ENCODE measurements at places on chromosomes 6 and 20. TPM values are rescaled to one million over a fixed set of nuclear protein-coding genes. Genes with fewer than 3 reads are reported as not detected.

- no peaks in the 10 kb centered on the region for H3K27me3 ChIP-seq
- no peaks in the 10 kb centered on the region for H3K4me1 ChIP-seq
- H3K36me3 ChIP-seq: no peaks in the 10 kb centered on the region
- DNase-seq: no peak
- H3K4me3 ChIP-seq: no peak overlapping the region
Measured at GRCh38 chr6:38730140-38730862, 15.2 kb downstream of the DNAH8 start.

DNA sequence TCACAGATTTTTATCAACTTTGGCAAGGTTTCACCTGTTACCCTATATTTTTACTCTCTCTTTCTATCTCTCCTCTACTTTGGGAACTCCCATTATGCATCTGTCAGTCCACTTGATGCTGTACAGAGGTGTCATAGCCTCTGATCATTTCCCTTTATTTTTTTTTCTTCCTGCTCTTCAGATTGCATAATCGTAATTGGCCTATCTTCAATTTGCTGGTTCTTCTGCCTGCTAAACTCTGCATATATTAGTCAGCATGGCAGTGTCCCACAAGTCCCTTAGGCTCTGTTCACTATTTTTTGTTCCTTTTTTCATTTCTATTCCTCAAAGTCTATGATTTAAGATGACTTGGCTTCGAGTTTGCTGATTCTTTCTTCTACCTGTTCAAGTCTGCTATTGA lies 44.7 kb upstream of the MICB start:
- H3K36me3 ChIP-seq: no peaks in the 10 kb centered on the region
- no peak for DNase-seq
- no peaks in the 10 kb centered on the region for H3K27me3 ChIP-seq
- no peak overlapping the region for H3K27ac ChIP-seq
- H3K4me3 ChIP-seq: no peak overlapping the region

GRCh38 chr6:43720999-43721398 lies 33.4 kb upstream of the MRPS18A start:
- no peak overlapping the region for H3K27ac ChIP-seq
- no peaks in the 10 kb centered on the region for H3K4me1 ChIP-seq
- H3K27me3 ChIP-seq: no peaks in the 10 kb centered on the region
- no peak for DNase-seq
- no peaks in the 10 kb centered on the region for H3K36me3 ChIP-seq

DNA sequence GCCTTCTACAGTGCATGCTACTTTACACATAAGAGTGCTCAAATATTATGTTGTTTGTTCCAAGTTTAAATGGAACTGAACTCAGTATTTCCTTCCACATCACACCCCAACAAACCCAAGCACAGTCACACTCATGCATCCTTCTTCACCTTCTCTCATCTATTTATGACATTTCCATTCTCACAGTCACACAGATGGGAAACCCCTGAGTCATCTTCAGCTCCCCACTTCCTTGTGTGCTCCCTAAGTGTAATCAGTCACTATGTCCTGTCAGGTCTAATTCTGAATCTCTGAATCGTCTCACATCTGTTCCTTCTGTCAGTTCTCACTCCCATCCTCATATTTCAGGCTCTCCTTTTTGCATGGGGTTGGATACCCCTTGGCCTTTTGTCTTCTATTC lies 96.0 kb downstream of the RIMS1 start:
- no peak overlapping the region for H3K27ac ChIP-seq
- no peak for DNase-seq
- H3K4me1 ChIP-seq: no peaks in the 10 kb centered on the region
- no peak overlapping the region for H3K4me3 ChIP-seq
- H3K27me3 ChIP-seq: no peaks in the 10 kb centered on the region
- H3K36me3 ChIP-seq: no peaks in the 10 kb centered on the region

- no peak overlapping the region for H3K4me3 ChIP-seq
- no peak for DNase-seq
- H3K27ac ChIP-seq: no peak overlapping the region
- H3K36me3 ChIP-seq: no peaks in the 10 kb centered on the region
Measured at GRCh38 chr6:102389994-102390393, 996.5 kb downstream of the GRIK2 start.

GRCh38 chr20:34794006-34794585 lies 31.4 kb downstream of the NCOA6 start:
- H3K4me3 ChIP-seq: no peak overlapping the region
- H3K27me3 ChIP-seq: no peaks in the 10 kb centered on the region
- peaks cover 6% of the 10 kb centered on the region for H3K36me3 ChIP-seq
- no peak for DNase-seq

- no peaks in the 10 kb centered on the region for H3K27me3 ChIP-seq
- H3K4me3 ChIP-seq: no peak overlapping the region
- H3K27ac ChIP-seq: peak overlapping the region; percentile 22
- no peak for DNase-seq
Measured at GRCh38 chr6:154754152-154754551, 20.9 kb downstream of the SCAF8 start.

GRCh38 chr20:63068711-63069367 lies 62.1 kb upstream of the BHLHE23 start:
- peak; percentile 41 for DNase-seq
- H3K27me3 ChIP-seq: no peaks in the 10 kb centered on the region
- no peak overlapping the region for H3K27ac ChIP-seq
- no peaks in the 10 kb centered on the region for H3K4me1 ChIP-seq
- no peak overlapping the region for H3K4me3 ChIP-seq

- peaks cover 46% of the 10 kb centered on the region for H3K4me1 ChIP-seq
- peak overlapping the region; percentile 72 for H3K4me3 ChIP-seq
- DNase-seq: no peak
Measured at GRCh38 chr20:32205843-32206759, 1.4 kb downstream of the PLAGL2 start.

DNA sequence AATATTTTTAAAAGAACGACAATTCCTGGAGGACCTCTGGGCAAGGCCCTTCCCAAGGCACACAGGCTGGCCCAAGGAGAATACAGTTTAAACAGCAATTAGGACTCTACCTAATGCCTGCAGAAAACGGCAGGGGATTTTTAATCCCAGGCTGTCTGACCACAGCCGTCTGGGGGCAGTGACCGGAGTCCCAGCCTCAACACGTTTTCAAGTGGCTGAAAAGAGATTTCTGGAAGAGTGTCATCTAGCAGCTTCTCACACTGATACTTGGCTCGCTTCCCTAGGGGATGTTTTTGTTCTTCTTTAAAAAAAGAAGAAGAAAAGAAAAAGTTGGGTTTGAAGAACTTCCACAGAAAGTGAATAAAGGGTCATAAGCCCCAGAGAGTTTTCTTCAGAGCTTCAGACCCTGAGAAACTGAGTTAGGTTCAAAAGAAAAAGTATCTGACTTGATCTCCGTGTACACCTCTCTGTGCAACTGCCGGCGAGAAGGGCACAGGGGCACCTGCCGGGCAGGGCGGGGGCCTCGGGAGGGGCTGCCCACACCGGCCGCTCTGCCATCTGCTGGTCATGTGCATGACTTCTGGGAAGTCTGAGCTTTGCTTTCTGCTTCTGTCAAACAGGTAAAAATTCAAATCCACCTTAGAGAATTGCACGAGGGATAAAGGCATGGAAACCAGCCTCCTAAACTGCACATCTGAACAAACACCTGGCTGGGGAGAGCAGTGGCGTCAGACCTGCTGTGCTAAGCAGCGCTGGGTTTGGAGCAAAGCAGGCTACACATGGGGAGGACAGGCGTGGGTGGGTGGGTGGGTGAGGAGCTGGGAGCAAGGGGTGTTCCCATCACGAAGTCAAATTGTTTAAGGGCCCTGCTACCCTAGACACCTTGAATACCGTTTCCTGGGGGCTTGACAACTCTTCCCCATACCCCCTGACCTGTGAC lies 33.0 kb downstream of the RRBP1 start:
- no peak overlapping the region for H3K27ac ChIP-seq
- peak; percentile 49 for DNase-seq
- H3K4me3 ChIP-seq: no peak overlapping the region
- peaks cover 10% of the 10 kb centered on the region for H3K36me3 ChIP-seq
- no peaks in the 10 kb centered on the region for H3K27me3 ChIP-seq

DNA sequence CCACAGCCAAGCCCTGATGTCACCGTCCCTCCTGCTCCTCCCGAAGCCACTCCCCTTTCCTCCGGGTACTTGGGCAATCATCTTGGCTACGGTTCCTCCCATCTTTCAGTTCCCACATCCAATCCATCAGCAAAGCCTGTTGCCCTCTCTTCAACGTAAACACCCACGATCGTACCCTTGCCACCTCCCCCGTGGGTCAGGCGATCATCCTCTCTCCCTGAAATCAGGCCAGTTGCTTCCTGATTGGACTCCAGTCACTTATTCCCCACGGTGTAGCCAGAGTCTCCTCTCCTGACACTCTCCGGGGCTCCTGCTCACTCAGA lies 44.5 kb downstream of the SULF2 start:
- no peaks in the 10 kb centered on the region for H3K27me3 ChIP-seq
- no peak overlapping the region for H3K27ac ChIP-seq
- DNase-seq: no peak
- H3K36me3 ChIP-seq: no peaks in the 10 kb centered on the region
- H3K4me1 ChIP-seq: no peaks in the 10 kb centered on the region

DNA sequence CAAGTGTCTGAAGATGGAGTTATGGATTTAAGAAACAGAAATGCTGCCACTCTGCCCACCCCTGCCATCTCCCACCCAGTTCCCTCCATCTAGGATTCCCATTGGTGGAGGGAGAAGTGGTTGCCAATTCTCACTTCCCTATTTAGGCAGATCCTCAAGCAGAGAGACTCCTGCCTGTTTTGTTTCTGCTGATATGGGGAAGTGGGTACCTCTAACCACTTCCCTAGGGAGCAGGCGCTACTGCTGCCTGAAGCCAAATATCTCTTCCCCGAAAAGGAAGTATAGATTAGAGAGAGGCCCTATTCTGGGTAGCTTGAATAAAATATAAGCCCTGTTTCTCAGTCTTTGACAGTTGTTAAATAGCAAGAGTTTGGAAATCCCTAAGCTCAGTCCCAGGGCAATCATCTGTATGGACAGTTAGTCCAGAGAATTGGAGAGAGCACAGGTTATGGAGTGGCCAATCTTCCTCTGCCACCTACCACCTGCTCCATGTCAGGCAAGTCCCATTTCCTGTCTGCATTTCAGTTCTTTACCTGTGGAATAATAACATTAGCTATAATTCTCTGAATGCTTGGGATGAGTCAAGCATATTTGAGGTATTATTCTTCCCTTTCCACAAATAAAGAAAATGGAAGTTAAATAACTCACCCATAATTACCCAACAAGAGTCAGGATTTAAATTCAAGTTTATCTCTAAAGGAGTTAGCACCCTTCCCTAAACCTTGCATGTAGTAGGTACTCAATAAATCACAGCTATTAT lies 2.6 kb upstream of the ADGB start:
- H3K4me1 ChIP-seq: no peaks in the 10 kb centered on the region
- no peaks in the 10 kb centered on the region for H3K27me3 ChIP-seq
- no peaks in the 10 kb centered on the region for H3K36me3 ChIP-seq
- no peak for DNase-seq
- no peak overlapping the region for H3K27ac ChIP-seq
- H3K4me3 ChIP-seq: no peak overlapping the region

- no peak overlapping the region for H3K4me3 ChIP-seq
- no peaks in the 10 kb centered on the region for H3K36me3 ChIP-seq
- H3K27me3 ChIP-seq: no peaks in the 10 kb centered on the region
- DNase-seq: no peak
Measured at GRCh38 chr20:51593584-51593983, 51.1 kb upstream of the NFATC2 start.

DNA sequence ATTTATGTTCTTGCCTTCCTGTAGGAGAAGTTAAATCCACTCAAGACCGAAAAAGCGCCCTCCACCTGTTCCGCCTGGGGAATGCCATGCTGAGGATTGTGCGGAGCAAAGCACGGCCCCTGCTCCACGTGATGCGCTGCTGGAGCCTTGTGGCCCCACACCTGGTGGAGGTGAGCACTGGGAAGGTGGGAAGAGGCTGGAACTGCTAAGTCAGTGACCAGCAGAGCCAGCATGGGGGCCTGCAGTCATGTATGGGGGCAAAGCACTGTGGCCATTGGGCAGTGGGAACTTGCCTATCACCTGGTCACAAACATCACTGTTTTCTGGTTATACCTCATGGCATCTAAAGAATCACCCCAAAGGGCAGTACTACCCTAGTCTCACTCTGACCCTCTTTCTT lies 78.5 kb upstream of the PBOV1 start:
- H3K27me3 ChIP-seq: no peaks in the 10 kb centered on the region
- H3K4me1 ChIP-seq: no peaks in the 10 kb centered on the region
- H3K27ac ChIP-seq: no peak overlapping the region

GRCh38 chr6:118892355-118892991 lies 1.5 kb upstream of the ASF1A start:
- peaks cover 6% of the 10 kb centered on the region for H3K4me1 ChIP-seq
- no peak overlapping the region for H3K27ac ChIP-seq
- peak overlapping the region; percentile 95 for H3K4me3 ChIP-seq
- no peaks in the 10 kb centered on the region for H3K27me3 ChIP-seq
- no peak for DNase-seq

- no peaks in the 10 kb centered on the region for H3K36me3 ChIP-seq
- no peak overlapping the region for H3K4me3 ChIP-seq
- no peak overlapping the region for H3K27ac ChIP-seq
- no peaks in the 10 kb centered on the region for H3K27me3 ChIP-seq
Measured at GRCh38 chr6:112259337-112259675, 4.9 kb upstream of the LAMA4 start.

DNA sequence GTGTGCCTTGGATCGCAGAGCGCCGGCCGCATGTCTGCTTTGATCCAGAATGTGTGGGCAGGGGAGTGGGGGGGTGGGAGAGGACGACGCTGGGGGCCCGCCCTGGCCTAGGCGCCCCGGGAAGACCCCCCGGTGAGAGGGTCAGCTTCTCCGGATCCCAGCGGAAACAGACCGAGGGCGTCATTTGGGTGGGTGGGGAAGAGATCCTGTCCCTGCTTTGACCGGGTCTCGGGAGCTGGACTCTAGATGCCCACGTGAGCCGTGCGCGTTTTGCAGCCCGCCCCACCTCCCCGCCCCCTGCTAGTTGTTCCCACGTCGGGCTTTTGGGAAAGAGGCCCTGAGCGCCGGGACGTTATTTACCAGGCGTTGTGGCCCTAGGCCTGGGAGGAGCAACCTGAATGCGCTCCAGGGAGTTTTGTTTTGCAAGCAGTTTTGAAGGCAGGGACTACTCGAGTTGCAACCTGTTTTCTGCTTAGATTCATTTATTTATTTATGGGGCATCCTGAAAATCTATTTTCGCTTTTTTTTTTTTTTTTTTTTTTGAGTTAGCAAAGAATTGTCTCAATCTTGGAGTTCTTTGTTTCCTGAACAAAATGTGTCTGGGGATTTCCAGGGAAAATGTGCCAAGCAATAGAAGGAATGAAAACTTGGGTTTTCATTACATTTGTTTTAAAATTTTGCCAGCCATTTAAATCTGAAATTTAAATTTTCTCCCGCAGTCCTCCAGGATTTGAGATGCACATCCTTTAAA lies 1.6 kb downstream of the DSP start:
- H3K27ac ChIP-seq: peak overlapping the region; percentile 91
- no peaks in the 10 kb centered on the region for H3K27me3 ChIP-seq
- no peaks in the 10 kb centered on the region for H3K36me3 ChIP-seq
- DNase-seq: peak; percentile 88
- peaks cover 61% of the 10 kb centered on the region for H3K4me1 ChIP-seq

CLVS2 gene
- total RNA-seq: not detected

FBXO5 gene
- 35.5 TPM for total RNA-seq

ARHGAP18 gene
- total RNA-seq: 15.6 TPM

KCNQ5 gene
- 0.07 TPM for total RNA-seq

BMP2 gene
- 24.3 TPM for total RNA-seq

MAN1A1 gene
- total RNA-seq: 28.9 TPM

SEC63 gene
- total RNA-seq: 124 TPM

NKX2-4 gene
- total RNA-seq: not detected

CRYBG1 gene
- total RNA-seq: 13.2 TPM

PPP1R3G gene
- 0.14 TPM for total RNA-seq

SIGLEC1 gene
- total RNA-seq: not detected

LST1 gene
- total RNA-seq: not detected

IL20RA gene
- 0.65 TPM for total RNA-seq
